ENCODE measurements at places on chromosomes 4 and X. TPM values are rescaled to one million over a fixed set of nuclear protein-coding genes. Genes with fewer than 3 reads are reported as not detected.

The KANTR gene
- 26.0 TPM for total RNA-seq

The PAK3 gene
- total RNA-seq, result 0.33 TPM

The SLIT2 gene
- not detected for total RNA-seq

The MAGEA10 gene
- total RNA-seq, result not detected

The NUP62CL gene
- 4.5 TPM for total RNA-seq

The SLC2A9 gene
- 0.52 TPM for total RNA-seq

The C4orf36 gene
- not detected for total RNA-seq

The NAP1L3 gene
- total RNA-seq, result 1.8 TPM

DNA sequence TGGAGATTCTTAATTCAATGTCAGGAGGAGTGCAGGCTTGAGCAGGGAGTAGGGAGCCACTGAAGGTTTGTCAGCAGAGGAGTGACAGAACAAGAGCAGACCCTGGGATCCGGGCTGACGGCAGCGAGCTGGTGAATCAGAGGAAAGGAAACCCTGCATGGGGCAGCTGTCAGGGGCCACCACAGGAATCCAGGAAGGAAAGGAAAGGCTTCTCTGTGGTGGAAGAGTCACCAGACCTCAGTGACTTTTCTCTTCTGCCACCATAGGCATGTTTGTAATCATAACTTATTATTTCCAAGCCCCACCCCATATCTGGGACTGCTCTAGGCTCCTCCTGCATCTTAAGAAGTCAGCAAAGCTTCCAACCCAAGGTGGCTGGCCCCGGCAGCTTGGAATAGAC lies 150.9 kb downstream of the BCOR start:
- DNase-seq, result no peak

DNA sequence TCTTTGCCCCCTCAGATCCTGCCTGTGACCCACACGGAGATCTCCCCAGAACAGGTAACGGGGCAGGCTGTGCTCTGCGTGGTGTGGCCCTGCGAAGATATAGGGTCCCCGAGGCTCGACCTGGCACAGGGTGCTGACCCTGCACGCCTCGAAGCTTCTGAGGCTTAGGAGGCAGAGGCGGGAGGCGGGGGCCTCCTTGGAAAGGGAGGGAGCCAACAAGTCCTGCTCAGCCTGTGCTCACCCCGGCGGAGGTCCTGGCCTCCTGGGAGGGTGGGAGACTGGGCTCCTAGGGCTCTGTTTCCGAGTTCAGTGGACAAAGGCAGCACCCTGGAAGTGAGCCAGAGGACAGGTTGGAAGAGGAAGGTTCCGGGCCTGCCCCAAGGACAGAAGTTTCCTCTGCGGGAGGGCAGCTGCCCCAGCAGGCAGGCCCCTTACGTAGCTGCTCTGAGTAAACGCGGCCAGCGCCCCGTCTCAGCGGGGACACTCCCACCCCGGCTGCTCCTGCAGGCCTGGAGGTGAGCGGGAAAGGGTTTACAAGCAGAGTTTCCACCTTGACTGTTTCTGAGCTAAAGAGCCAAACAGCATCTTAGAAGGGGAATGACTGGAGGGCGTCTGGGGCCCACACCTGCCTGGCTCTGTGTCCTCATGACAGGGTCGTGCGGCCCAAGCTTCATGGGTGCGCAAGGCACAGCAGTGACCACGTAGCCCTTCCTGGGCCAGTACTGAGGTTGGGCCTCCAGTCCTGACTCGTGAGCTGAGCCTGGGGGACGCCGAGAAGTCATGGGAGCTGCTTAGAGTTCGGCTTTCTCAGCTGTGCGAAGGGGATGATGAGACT lies 16.1 kb downstream of the TMEM175 start:
- no peak for DNase-seq

DNA sequence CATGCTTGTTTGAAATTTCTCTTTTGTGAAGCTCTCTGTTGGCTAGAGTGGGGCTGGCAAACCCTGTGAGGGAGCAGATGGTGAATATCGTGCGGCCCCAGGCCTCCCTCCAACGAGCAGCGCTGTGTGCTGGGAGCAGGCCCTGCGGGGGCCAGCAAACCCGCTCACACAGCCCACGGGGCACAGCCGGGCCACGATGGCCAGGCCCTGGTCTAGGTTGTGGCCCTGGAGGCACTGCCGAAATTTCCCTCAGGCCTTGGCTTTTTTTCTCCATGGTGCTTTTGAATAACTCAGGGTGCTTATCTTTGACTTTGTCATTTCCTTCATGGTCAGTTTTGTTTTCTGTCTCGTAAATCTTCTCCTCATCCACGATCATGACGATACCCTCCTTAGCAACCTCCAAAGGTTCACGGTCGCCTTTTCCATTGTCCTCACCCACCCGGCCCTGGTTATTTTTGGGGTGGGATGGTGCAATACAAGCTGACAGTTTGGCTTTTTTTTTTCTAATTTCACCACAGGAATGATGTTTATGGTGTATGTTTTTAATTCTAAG lies 20.7 kb downstream of the PCGF3 start:
- DNase-seq, result no peak

GRCh38 chr4:85508654-85509053 lies 33.7 kb downstream of the ARHGAP24 start:
- DNase-seq, result no peak

DNA sequence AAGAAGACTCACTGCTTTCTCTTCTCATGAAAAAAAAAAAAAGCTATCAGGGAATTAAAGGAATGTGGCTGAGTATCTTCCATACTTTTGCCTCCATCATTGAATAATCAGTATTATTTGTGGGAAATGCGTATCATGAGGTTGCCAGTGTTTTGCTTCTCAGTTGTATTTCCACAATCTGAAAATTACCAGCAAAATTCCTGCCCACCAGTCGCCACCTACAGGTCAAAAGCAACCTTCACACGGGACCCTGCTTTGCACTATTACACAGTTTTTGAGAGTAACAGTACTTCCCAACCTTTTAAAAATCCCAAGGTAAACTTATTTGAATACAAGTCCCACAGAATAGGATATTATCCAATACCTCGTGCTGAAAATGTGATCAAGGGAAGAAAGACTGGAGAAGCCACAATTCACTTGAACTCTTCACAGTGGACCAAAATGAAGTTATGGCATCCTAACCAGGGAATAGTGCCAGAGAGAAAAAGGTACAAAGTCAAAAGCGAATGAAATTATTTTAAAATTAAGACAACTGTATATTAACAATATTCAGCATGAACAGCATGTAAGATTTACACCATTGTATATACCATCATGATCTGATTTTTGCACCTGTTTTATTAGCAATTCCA lies 30.4 kb downstream of the PGRMC1 start:
- DNase-seq, result no peak

GRCh38 chr4:169229571-169230028 lies 41.2 kb downstream of the SH3RF1 start:
- no peak for DNase-seq

- no peak for DNase-seq
These were observed 107.1 kb upstream of the BMPR1B start for GRCh38 chr4:94650690-94651089.
